Mesendoderm (in vitro differentiated cells): ENCODE measurements at places on chromosomes 5 and 9.

GRCh38 chr9:137236936-137237421, 4.1 kb upstream of the TUBB4B start:
- no peak for DNase-seq

- DNase-seq = no peak
Observed at GRCh38 chr5:169002953-169003555, 297.9 kb downstream of the SLIT3 start.

DNA sequence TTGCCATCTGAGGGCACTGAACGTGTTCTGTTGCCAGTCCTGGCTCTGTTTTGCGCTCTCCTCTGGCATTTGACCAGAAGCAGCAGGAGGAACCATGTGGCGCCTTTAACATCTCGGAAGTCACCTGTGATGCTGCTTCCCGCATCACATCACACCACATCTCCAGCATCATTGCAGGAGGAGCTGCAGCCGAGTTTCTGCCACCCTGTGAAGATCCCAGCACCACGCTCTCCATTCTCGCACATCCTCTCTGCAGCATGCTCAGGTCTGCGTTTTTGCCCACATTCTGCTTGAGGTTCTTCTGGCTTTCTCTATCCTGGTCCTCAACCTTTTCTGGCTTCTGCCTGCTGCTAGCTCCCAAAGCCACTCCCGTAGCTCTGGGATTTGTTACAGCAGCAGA, 11.0 kb upstream of the IRX4 start:
- DNase-seq = no peak

- DNase-seq = peak; percentile 80
Observed at GRCh38 chr9:112112941-112113681, 62.0 kb downstream of the SUSD1 start.

DNA sequence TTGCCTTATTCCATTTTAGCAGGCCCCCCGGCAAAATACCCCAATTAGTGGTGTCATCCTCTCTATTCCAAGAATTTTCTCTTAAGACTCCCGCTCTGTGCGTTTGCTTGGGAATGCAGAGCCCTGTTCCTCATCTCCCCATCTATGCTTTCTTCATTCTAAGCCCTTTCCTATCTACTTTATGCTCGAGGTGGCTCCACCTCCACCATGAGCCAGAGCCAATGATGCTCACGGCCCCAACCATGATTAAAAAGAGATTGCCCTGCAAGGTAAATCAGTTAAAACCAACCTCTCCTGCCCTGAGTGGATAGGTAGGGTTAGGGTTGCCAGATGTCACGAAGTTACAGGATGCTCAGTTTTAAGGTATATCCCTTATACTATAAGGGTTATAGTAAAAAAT, 677 bp upstream of the TXNDC15 start:
- DNase-seq = peak; percentile 32

DNA sequence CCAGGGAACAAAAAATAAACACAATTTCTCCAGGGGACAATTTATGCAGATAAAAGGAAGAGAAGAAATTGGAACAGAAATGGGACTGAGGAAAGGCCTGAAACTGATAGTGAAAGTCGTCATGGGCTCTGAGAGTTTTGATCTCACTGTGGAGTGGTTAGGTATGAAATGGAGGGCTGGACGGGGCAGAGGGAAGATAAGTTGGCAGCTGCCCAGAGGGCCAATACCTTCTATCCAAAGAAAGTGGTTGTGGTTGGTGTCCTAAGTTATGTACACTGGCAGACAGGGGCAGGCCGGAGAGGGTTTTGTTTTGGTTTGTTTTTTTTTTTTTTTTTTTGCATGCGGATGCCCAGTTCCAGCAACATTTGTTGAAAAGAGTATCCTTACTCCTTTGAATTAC, 46.1 kb downstream of the ZNF618 start:
- DNase-seq = no peak

DNA sequence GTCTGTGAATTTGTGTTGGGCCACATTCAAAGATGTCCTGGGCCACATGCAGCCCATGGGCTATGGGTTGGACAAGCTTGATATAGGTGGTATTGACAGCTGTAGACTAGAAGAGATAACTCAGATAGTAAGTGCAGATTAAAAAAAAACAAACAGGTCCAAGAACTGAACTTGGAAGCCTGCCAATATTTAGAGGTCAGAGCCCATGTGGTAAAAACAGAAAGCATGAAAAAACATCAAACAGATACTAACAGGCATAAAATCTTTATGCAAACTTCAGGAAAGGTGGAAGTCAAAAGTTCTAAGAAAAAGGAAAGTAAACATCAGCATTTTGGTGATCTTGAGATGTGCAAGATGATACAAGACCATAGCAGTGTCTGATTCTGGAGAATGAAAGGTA, 155.1 kb upstream of the NR4A3 start:
- no peak for DNase-seq

DNA sequence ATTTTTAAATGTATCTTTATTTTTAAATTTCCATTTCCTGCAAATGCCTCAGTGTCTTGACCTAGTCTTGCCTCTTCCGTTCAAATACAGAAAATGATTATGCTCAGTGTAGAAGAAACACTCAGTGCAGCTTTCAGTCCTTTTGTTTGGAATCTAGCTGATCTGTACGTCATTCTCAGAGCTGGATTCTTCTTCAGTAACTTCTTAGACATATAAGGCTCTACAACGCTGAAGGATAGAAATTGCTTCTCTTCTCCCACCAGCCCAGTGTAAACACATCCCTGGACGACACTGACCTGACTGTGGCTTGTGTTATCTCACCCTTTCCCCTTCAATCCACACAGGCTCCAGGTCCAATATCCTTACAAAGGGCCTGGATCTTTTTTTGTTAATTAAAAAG, 3.2 kb upstream of the ALDH1B1 start:
- no peak for DNase-seq

- no peak for DNase-seq
Observed at GRCh38 chr9:111925784-111926183, 29.2 kb downstream of the UGCG start.

DNA sequence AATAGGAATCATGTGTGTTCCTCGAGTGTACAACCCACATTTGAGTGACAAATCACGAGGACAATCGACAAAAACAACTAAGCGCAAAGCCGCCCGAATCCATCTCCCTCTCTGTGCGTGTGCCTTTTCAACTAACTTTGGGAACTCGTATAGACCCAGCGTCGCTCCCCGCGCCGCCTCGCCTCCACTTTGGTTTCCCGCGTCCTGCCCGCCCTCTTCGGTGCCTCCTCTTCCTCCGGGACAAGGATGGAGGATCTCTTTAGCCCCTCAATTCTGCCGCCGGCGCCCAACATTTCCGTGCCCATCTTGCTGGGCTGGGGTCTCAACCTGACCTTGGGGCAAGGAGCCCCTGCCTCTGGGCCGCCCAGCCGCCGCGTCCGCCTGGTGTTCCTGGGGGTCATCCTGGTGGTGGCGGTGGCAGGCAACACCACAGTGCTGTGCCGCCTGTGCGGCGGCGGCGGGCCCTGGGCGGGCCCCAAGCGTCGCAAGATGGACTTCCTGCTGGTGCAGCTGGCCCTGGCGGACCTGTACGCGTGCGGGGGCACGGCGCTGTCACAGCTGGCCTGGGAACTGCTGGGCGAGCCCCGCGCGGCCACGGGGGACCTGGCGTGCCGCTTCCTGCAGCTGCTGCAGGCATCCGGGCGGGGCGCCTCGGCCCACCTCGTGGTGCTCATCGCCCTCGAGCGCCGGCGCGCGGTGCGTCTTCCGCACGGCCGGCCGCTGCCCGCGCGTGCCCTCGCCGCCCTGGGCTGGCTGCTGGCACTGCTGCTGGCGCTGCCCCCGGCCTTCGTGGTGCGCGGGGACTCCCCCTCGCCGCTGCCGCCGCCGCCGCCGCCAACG, at the start of gene GPR150:
TSS of gene GPR150 (plus strand) at position 58 of the 840 bp plus-strand sequence. CDS start at position 247, 189 bp downstream.
- DNase-seq = peak; percentile 57

- DNase-seq = peak; percentile 39
Observed at GRCh38 chr9:9919174-9919775, 693.5 kb downstream of the PTPRD start.

DNA sequence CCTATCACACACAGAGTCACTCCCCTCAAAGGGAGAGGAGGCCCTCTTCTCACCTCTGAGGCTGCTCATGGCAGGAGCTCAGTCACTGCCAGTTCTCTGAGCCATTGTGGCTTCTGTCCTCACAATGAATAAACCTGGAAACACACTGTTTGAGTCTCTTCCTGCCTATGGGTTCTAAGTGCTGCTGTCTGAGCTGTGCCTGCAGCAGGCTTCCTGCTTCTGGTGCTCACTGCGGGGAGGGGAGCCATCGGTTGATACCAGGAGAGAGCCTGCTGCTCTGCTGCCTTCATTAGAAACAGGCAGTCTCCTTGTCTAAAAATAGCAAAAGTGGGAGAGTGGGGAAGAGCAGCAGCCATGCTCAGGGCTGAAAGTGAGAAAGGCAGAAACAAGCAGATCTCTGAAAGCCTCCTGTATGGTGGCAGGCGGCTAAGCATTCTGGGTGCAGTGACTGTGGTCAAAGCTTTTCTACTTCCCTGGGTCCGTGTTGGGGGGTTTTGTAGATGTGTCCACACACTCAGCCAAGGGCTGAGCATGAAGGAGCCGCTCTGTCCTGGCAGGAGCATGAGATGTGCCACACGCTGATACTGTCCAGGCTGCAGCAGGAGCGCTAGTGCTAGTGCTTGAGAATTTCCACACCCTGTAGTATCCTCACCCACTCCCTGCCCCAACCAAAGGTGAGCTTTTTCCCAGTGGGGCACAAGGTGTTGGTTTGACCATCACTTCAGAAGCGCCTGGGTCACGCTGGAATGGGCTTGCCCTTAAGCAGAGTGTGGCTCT, 34.2 kb downstream of the PRKACG start:
- DNase-seq = peak; percentile 40
